ENCODE measurements at places on chromosomes 16 and 17. TPM values are rescaled to one million over a fixed set of nuclear protein-coding genes. Genes with fewer than 3 reads are reported as not detected.
A peak's percentile ranks its signal among the peaks of the same experiment; 100 is the strongest.

- DNase-seq: peak; percentile 76
Measured at GRCh38 chr17:47720754-47721533, 12.1 kb upstream of the TBX21 start.

DNA sequence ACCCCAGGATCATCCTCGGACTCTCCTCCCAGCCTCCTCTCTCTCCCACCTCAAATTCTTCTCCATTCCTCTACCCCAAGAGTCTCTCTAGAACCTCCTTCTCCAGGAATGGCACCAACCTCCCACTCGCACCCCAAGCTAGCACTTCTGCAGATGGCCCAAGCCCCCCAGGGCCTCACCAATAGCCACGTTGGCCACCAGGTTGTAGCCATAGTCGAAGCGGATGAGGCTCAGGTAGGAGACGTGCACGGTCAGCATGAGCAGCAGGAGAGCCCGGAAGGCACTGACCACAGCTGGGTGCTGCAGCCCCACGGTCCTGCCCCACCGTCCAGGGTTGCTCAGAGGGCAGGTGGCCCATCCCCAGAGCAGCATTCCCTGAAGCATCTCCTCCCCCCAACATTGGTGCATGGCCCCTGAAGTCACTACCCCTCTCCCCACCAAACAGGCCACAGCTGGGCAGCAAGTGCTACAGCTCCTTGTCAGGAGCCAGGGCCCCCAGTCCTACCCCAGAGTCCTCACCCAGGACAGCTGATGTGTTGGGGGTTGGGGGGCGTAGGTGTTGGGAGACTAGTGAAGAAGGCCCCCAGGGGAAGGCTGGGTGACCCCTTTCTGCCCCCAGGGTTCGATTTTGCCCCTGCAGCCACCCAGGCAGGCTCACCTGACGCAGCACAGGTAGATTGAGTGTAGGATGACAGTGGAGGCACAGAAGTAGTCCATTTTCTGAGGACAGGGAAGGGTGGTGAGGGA lies 5.3 kb downstream of the PNMT start:
- no peak for DNase-seq

- DNase-seq: no peak
Measured at GRCh38 chr17:57806167-57806830, 43.5 kb downstream of the MRPS23 start.

KRT24 gene
- total RNA-seq: not detected

DNA sequence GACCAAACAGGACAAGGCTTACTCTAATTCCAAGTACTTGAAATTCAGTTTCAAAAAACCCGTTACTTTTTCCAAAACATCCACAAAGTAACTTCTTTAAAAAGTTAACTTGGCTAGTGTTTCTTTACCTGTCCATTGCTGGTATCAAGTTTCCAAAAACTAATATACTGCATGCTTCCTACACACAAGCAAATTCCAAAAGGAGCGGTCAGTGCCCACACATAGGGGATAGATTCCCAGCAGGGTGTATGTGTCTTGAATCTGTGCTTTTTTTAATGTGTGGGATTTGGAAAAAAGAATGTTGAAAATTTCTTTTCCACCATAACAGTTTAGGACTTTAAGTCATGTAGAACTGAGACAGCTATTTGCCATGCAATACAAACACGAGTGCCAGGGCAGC lies 367.8 kb upstream of the SOX9 start:
- DNase-seq: no peak

DNA sequence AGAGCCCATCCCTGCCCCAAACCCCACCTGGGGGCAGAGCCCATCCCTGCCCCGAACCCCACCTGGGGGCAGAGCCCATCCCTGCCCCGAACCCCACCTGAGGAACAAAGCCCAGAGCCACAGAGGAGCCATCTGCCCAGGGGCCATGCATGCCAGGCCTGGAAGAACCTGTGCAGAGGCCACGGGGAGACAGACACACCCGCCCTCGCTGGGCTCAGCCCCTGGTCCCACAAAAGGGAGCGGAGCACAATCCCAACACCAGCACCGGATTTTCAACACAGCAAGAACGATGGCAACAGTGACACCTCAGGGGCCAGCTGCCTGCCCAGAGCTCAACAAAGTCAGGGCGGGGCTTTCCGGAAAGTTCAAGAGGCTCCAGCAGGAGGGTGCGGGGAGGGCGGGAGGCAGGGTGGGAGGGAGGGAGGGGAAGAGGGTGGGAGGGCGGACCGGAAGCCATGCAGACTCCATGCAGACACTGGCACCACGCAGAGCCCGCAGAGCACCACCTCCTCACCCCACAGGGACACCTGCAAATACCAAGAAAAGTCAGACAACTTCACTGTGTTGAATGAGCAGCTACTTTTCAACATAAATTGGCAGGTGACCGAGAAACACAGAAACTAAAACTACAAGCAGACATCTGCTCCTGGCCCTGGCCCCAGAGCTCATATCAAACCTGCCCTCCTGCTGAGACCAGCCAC lies 27.9 kb upstream of the C16orf95 start:
- DNase-seq: no peak

DNA sequence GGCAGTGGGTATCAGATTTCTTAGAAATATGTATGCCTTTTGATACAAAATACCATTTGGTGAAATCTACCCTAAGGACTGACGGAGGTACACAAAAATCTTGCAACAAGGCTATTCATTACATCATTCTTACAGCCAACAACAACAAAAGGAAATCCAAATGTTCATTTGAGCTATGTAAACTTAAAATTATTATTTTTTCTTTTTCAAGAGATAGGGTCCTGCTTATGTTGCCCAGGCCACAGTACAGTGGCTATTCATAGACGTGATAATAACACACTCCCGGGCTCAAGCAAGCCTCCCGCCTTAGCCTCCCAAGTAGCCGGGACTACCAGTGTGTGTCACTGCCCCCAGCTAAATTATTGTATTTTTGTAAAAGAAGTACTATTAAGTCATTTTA lies 9.0 kb downstream of the SRR start:
- no peak for DNase-seq

- DNase-seq: no peak
Measured at GRCh38 chr17:31724619-31725018, 134.4 kb downstream of the COPRS start.

- no peak for DNase-seq
Measured at GRCh38 chr17:43477832-43478634, 5.7 kb upstream of the DHX8 start.

- no peak for DNase-seq
Measured at GRCh38 chr16:85148931-85149330, 36.7 kb upstream of the CIBAR2 start.

DNA sequence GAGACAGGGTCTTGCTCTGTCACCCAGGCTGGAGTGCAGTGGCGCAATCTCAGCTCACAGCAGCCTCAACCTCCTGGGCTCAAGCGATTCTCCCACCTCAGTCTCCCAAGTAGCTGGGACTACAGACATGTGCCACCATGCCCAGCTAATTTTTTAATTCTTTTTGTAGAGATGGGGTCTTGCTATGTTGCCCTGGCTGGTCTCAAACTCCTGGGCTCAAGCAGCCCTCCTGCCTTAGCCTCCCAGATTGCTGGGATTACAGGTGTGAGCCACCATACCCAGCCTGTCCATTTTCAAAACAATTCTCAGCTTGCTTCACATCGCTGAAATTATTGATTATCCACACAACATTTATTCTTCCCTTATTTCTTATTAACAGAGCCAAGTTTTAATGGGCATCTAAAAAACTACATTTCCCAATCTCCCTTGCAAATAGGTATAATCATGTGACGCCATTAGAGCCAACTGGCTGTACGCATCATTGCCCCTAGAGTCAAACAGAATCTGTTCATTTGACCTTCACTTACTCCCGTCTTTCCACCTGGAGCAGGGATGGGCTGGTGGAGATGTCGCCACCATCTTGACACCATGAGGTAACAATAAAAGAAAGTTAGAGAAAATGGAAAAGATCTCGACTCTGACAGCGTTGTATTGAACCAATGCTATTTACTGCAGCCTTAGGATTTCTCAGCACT lies 148.0 kb upstream of the FOXF1 start:
- DNase-seq: no peak

GRCh38 chr16:19933740-19934139 lies 49.1 kb upstream of the GPRC5B start:
- no peak for DNase-seq

NPIPB12 gene
- total RNA-seq: 241 TPM

DNA sequence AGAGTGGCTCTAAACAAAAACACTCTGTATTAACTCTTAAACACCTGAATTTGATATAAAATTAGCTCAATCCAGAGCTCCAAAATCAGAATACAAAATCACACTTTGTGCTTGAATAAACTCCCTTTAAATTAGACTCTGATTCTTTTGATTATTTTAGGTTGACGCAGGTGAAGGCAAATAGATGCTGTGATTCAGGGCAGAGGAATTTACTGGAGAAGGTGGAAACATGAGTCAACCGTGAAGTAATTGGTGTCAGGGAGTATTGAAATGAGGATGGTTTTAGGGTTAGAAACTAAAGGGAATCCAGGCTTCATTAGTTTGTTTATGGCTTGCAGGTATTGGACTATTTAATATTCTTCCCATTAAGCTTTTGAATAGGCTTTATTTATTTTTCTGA lies 37.1 kb upstream of the TEKT1 start:
- no peak for DNase-seq

- DNase-seq: no peak
Measured at GRCh38 chr17:51813140-51813783, 345.3 kb downstream of the CA10 start.

DNA sequence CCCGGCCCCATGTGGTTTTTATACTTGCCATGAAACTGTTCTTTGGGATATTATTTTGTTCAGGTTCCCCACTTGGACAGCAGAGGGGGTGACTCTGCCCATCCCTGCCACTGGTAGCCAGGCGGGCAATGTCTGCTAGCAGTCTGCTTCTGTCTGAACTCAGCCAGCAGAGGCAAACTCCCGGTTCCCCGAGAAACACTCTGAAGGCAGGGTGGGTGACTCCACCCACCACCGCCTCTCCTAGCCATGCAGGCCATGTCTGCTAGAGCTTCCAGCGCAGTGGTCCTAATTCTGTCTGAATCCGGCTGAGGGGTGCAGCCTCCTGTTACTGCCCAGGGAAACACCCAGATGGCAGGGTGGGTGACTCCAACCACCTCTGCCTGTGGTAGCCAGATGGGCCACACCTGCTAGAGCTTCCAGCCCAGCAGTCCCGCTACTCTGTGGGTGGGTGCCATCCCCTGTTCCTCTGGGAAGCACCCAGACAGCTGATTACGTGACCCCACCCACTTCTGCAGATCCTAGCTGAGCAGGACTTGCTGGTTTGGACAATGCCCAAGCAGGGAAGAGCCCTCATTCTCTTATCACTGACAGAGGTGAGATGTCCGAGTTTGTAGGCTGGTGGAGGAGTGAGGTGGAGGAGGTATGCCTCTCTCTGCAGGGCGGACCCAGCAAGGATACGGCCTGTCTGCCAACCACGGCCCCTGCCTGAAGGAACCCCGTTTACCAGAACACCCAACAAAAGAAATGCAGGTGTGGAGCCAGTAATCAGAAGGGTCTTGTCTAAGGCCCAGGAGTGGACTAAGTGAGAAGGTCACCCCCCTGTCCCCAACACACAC lies 22.4 kb downstream of the NLRP1 start:
- no peak for DNase-seq

HASPIN gene
- total RNA-seq: 0.70 TPM

DNA sequence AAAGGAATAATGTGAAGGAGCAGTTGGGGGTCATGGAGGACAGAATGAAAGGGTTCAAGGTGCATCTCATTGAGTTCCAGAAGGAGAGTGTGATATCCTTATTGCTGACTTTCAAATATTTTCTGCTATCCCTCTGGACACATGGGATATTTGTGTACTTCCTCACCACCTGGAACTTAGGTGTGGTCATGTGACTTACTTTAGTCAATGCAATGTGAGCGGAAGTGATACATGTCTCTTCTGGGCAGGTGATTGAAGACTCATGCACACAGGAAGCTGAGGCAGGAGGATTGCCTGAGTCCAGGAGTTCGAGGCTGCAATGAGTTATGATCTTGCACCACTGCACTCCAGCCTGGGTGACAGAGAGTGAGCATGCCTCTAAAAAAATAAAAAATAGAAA lies 36.7 kb upstream of the TANC2 start:
- no peak for DNase-seq

DNA sequence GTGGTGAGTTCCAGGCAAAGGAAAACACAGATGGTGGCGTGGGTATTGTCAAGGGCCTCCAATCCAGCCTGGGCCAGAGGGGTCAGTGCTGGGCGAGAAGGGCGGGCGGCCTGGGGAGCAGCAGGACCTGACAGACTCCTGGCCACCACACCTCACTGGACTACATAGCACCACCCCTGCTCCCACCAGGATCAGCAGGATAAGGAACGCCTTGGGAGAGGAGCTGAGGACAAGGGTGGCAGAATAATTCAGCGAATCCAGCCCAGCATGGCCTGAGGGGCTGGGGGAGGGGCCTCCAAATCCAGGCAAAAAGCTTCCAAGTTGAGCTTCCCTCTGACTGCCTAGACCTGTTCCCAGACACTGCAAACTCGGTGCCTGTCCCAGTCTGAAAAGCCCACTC lies 6.5 kb downstream of the DLX4 start:
- DNase-seq: no peak

DNA sequence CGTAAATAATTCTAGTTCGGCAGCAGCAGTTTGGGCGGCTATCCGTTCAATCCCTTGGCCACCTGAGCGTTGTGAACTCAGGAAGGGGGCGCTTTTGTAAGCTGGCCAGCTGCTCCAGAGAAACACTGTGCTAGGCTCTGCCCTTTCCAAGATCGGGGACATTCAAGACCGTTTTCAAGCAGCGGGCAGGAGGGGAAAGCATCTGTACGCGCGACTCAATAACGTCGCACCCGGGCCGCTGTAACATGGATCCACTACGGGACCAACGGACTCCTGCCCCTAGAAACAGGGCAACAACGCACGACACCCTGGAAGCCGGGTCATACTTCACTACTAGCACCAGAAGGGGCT lies 463 bp downstream of the TOP2A start:
- no peak for DNase-seq

- DNase-seq: no peak
Measured at GRCh38 chr17:34246446-34246845, 8.6 kb upstream of the CCL2 start.

- DNase-seq: no peak
Measured at GRCh38 chr17:47967607-47968252, 3.2 kb upstream of the CDK5RAP3 start.

FOXN1 gene
- total RNA-seq: not detected

CPNE7 gene
- total RNA-seq: 1.2 TPM

DNA sequence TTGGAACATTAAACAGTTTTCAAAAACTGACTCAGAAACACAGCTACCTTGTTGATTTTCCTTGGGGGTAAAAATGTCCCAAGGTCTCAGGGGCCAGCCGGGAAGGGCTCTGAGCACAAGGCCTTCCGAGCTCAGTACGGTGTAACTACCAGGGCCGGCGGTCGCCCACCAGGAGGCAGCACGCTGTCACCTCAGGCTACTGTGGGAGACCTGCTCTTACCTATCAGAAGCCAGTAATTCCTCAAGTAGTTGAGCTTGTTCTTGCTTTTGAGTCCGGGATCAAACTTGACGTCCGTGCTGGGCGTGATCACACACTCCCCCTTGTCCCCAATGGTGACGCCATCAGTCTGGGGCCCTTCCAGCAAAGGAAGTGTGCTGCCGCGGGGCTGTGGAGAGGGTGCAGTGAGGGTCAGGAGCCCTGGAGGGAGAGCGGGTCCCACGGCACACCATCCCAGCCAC lies 43.4 kb upstream of the ICAM2 start:
- DNase-seq: peak; percentile 53

ALDH3A1 gene
- not detected for total RNA-seq

Data from natural killer cell (primary cell).